ENCODE measurements at places on chromosomes 5 and 9.

- DNase-seq, result no peak
Measured at GRCh38 chr9:93096131-93096802, at the start of gene CARD19. CARD19 (plus strand) TSS chr9:93096217; CDS start chr9:93096346, 129 bp downstream.

- no peak for DNase-seq
Measured at GRCh38 chr5:2181149-2181548, 298.4 kb upstream of the IRX4 start.

- no peak for DNase-seq
Measured at GRCh38 chr9:37197158-37198038, 77.0 kb downstream of the ZCCHC7 start.

GRCh38 chr9:113674436-113674835 is 201.7 kb upstream of the ZNF618 start:
- DNase-seq, result no peak

GRCh38 chr5:122035913-122036312 is 42.1 kb downstream of the LOX start:
- no peak for DNase-seq

DNA sequence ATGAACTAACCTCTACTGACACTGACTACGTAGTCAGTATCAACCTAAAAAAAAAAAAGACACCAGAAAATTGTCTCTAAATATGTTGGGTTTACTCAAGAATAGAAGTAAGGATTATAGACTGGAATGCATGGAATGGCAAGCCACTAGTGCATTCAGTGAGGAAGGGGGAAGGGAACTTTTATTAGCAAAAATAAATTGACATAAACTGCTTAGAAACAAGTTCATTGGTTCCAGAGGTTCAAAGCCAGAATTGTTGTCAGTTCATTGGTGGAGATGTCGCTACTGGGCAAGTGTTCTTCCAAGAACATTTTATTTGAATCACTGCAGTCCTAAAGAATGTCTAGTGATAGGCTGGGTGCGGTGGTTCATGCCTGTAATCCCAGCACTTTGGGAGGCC is 26.1 kb upstream of the AOPEP start:
- DNase-seq, result no peak

GRCh38 chr5:99795031-99795430 is 740.1 kb upstream of the FAM174A start:
- DNase-seq, result no peak

DNA sequence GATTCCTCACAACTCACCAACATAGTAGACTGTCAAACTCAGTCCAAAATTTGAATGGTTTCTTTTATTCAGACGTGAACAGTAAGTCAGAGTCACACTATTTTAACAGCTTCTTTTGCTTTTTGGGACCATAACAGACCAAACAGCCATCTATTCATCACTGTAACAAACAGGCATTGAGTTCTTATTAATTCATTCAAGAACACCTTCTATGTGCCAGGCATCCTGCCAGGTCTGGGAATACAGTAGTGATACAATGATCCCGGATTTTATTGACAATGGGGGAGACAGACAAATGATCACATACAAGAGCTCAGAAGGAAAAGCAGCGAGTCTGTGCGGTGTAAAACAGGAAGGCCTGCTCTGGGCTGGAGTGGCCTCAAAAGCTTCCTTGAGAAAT is 153.3 kb upstream of the ERCC6L2 start:
- DNase-seq, result no peak
